ENCODE measurements at places on chromosomes 1 and 21.

- no peak for DNase-seq
Measured at GRCh38 chr1:81887421-81888144, 86.8 kb downstream of the ADGRL2 start.

DNA sequence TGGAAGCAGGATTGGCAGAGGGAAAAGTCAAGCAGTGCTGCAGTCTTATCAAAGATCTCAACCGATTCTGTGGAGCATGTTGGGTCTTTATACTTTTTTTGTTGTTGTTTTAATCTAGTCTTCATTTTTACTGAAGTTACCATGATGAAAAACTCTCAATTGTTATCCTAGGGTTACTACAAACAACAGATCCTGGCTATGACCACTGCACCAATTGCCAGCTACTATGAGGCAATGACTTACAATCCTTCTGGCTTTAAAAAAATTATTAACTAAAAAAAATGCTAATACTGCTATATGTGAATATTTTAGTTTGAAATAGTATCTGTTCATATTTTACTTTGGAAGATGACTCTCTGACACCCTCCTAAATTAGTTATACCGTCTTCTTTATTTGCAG is 145.9 kb downstream of the CNIH3 start:
- DNase-seq: no peak

DNA sequence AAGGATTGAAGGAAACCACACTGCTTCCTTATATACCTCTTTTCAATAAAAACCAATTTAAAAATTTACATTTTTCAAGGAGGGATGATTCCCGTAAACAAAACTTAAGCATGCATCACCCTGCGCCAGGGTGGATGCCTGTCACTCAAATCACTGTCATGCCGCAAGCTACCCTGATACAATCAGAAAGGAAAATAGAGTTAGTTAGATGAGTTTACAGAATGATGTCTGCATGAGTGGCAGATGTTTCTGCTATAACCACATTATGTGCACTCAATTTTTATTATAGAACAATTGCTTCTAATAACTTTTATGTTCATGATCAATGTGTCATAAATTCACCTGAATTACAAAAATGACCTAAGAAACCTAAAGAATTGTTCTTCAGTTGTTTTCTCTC is 123.4 kb upstream of the ADGRL4 start:
- no peak for DNase-seq

GRCh38 chr1:241950390-241950789 is 7.2 kb upstream of the BECN2 start:
- DNase-seq: no peak

DNA sequence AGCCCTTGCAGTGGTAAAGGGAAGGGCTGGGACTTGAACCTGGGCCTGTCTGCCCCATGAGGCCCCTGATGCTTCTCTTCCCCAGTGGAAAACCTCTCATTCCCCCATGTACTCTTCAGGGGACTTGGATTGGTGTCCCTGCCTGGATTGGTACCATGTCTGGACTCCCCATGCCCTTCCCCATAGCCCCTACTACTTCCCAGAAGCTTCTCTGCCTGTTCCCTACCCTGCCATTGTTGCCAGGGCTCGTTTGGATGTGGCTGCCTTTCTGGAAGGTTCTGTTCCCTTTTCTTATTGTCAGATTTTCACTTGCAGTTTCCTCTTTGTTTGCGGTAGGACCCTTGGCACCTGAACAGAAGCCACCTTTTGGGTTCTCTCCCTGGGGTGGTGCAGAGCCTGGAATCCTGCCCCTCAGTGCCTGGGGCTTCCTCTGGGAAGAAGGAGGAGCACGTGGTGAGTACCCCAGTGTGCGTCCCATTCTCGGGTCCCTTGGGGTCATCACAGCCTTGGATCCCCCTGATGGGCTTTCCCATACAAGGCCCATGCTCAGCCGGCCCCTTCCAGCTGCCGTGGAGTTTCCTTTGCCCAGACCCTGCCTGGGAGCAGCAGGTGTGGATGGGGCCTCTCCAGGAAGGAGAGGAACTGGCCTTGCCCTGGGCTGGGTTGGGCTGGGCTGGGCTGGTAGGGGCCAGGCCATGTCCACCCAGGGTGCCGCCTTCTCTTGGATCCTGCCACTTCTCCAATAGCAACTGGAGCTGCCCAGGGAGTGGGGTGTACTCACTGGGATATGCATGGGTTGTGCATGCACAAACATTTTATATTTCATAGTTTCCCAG is 281.1 kb downstream of the PTPRU start:
- no peak for DNase-seq

DNA sequence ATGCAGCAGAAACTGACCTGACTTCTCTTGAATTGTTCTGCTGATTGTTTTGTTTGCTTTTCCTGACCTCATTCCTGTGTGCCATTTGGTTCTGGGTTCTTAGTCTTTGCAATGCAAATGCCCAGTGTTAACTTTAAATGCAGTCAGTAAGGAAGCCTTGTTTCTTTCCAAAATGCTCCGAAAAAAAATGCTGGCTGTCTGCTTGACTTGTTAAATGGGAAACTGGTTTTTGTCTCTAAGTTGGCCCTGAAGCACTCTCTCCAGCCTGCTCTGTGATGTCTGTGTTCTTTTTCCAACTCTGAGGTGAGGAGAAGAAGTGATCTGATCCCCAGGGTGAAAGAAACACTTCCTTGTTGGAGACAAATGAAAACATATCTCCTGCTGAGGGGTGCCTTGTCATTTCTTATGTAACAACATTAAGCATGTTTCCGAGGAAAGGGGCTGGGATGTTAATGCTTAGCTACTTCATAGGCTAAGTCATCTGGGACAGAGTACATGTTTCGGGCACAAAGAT is 256.3 kb upstream of the ADGRL4 start:
- no peak for DNase-seq

- DNase-seq: no peak
Measured at GRCh38 chr1:154821083-154821482, 49.0 kb downstream of the KCNN3 start.

- peak; percentile 65 for DNase-seq
Measured at GRCh38 chr21:38244885-38245869, 11.6 kb upstream of the KCNJ15 start.

DNA sequence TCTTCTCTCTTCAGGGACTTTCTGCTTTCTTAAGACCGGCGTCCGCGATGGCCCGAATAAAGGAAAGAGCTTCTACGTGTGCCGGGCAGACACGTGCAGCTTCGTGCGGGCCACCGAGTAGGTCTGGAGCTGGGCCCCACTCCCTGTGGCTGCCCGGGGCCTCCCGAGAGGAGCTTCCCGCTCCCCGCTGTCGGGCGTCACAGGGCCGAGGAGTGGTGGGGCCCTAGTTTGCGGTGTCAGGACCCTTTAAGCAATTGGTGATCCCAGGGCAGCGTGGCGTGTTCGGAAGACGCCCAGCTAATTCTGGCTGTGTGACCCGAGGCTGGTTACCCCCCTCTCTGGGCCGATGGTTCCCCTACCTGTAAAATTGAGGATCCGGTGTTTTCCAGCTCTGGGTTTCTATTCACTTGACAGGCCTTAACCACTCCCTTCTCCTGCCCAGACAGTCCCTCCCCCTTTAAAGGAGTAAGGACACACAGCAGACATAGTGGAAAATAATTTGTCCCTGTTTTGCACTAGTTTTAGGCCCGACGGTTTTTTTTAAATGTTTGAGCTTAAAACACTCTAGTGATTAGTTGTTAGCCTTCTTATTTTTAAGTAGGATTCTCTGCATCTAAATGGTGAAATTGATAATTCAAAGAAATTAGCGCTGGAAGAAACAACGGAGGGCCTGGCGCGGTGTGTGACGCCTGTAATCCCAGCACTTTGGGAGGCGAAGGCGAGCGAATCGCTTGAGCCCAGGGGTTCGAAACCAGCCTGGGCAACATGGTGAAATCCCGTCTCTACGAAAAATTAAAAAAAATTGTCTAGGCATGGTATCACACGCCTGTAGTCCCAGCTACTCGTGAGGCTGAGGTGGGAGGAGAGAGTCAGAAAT is 553 bp downstream of the TTF2 start:
- DNase-seq: no peak

GRCh38 chr1:205518661-205519540 is 14.4 kb downstream of the CDK18 start:
- DNase-seq: no peak

DNA sequence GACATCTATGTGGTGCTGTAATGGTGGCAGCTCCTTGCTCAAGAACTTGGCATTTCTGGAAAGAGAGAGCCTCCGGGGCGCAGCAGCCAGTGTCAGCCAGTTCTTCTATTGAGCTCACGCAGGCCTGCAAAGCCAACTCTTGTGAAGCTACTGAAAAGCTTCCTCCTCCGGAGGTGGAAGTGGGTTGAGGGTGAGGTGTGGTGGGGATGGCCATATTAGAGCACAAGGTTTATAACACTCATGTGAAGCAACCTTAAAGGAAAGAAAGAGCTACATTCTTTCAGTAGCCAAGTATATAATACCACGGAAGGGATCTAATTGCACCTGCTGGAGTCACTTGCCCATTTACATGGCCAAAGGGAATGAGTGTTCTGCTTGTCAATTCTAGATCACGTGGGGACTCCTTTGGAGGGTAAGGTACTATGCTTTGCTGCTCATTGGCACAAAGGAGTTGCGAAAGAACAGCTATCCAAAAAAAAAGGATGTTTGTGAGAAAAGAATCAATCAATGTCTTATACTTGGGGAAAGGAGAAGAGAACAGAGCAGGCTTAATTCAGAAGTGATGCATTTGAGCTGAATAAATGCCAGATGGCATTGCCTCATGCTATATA is 18.3 kb upstream of the MAP10 start:
- DNase-seq: no peak

- no peak for DNase-seq
Measured at GRCh38 chr1:22380024-22380785, 71.4 kb upstream of the ZBTB40 start.

DNA sequence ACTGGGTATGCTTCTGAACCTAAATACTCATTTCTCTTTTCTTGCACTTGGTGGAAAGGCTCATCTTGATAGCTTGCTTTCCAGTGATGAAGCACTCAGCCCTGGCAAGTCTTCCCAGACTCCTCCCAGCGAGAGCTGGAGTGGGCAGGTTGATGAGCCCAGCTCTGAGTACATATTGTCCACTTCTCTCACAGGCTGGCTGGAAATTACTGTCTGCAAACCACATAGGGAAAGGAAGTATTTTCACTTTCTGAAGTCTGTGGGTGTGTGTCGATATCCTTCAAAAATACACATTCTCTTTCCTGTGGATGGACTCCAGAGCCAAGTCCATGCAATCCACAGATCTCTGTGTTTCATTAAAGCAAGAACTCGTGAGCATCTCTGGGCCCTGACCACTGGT is 38.7 kb upstream of the CNTN2 start:
- DNase-seq: no peak

DNA sequence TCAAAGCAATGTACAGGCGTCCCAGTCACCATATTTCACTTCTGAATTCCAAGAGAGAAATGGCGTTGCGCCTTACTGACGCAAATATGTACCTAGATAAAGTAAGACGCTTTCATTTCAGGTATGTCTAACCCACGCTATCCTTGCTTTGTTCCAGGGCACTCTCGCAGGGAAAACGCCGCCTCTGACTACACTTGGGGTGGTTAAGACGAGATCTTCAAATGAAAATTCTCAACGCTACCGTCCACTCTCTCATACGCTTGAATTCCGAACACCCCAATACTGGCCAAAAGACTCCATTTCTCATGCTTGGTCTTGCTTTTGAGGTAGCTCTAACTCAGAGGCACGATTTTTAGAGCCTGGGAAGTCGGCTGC is 736 bp upstream of the ZMPSTE24 start:
- DNase-seq: no peak

- no peak for DNase-seq
Measured at GRCh38 chr1:204409123-204409522, 2.5 kb downstream of the PPP1R15B start.

DNA sequence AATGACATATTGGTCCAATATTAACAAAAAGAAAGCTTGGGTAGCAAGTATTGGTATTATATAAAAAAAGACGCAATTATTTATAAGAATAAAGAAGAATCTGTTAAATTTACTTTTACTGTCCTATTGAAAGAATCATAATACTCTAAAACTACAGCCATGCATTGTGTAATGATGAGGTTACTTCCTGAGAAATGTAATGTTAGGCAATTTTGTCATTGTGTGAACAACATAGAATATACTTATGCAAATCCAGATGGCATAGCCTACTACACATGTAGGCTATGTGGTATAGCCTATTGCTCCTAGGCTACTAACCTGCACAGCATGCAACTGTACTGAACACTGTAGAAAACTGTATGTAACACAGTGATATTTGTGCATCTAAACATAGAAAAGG is 121.2 kb upstream of the PTGFR start:
- DNase-seq: no peak

DNA sequence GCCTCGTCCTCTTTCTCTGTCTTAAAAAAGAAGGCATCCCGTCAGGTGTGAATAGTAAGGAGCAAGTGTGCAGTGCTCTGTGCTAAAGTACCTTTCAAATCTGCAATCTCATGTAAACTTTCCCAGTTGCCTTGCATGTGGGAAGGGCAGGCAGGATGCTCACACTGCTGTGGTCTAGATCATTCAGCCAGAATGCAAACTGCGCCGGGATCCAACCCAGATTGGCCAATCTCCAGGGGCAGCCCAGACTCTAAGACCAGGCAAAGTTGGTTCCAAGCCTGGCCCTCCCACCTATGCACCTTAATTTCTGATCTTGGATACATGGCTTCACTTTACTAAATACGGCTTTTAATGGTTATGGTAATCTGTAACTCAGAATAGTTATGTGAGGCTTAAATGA is 3.2 kb upstream of the MAP1LC3C start:
- DNase-seq: no peak

GRCh38 chr1:78627321-78627720 is 7.1 kb downstream of the IFI44L start:
- DNase-seq: no peak

DNA sequence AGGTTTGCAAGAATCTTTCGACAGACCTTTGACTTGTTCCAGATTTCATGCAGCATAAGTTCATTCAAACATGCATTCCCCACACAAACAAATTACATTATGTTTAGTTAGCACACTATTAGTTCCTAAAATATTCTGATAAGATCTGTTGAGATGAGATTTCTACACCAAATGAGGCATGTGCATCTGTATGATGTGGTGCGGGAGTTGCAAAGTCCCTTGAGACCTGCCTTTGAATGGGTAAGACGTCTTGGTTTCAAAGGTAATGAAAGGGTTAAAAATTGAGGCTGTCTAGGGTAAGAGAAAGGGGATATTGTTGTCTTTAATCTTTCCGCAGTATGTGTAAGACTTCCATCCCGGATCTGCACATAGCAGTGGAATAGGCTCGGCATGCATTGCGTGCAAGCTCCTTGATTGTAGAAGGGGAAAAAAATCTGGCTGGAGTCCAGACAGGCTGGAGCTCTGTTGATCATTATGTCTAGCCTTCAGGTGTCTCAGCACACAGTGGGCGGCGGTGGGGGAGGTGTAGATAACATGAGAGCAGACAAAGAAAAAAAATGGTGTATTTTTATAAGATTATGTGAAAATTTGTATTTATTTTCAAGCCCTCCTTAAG is 296.6 kb downstream of the PTPRC start:
- peak; percentile 45 for DNase-seq

- DNase-seq: no peak
Measured at GRCh38 chr1:63789856-63790605, 16.2 kb downstream of the ROR1 start.

- no peak for DNase-seq
Measured at GRCh38 chr1:2174348-2175054, 20.1 kb downstream of the FAAP20 start.

- peak; percentile 40 for DNase-seq
Measured at GRCh38 chr1:36411674-36412648, 14.3 kb upstream of the LSM10 start.

- DNase-seq: no peak
Measured at GRCh38 chr1:244102468-244102867, 51.4 kb downstream of the ZBTB18 start.

Data from stimulated activated CD4-positive, alpha-beta T cell treated with anti-CD3 and anti-CD28 coated beads, TNF-alpha, amount 100 ng/mL, for 48 hours (primary cell).